ENCODE measurements at places on chromosomes 16 and 17.

DNA sequence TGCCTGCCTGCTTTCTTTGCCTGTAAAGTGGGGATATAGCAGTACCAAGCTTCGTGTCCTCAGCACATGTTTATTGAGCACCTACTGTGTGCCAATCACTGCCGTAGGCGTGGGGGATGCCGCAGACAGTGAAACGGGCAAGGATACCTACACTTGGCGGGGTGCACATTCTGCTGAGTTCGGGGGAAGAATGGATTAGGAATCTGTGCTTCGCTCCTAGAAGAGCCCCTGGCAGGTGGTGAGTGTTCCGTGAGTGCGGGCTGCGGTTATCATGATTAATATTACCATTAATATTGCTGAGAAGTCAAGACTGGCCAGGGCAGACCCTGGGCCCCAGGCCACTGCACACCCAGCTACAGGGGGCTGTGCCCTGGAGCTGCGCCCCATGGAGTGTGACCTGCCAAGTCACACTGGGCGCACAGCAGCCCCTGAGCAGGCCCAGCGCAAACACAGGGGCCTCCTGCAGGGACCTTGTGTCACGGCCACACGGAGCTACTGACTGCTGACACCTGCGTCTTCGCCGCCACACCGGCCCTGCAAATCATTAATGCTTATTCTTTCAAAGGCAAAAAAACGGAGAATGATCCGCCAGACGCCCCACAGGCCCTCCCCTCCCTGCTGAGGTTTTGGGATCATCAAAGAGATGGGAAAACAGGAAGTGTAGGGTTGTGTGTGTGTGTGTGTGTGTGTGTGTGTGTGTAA, 213.4 kb upstream of the GSE1 start:
- DNase-seq: no peak

GRCh38 chr17:33288954-33289353, 4.1 kb downstream of the ASIC2 start:
- DNase-seq: no peak

- DNase-seq: no peak
Observed at GRCh38 chr17:56876766-56877179, 37.1 kb downstream of the TRIM25 start.

DNA sequence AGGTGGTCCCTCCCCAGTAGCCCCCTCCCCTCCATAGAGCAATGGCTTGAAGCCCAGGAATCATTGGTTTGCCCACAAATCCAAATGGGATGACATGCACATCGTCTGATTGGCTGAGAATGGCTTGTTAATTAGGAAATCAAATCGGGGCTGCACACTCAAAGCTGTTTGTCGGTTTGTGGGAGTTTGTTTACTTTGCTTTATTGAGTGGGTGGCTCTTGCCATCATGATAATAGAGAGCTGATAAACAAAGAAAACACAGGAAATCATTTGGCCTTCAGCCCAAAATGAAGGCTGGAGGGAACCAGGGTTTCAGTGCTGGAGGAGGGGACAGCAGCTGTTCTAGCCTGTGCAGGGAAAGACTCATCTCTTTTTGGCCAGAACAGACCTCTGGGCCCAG, 316.3 kb downstream of the CBLN1 start:
- DNase-seq: no peak

DNA sequence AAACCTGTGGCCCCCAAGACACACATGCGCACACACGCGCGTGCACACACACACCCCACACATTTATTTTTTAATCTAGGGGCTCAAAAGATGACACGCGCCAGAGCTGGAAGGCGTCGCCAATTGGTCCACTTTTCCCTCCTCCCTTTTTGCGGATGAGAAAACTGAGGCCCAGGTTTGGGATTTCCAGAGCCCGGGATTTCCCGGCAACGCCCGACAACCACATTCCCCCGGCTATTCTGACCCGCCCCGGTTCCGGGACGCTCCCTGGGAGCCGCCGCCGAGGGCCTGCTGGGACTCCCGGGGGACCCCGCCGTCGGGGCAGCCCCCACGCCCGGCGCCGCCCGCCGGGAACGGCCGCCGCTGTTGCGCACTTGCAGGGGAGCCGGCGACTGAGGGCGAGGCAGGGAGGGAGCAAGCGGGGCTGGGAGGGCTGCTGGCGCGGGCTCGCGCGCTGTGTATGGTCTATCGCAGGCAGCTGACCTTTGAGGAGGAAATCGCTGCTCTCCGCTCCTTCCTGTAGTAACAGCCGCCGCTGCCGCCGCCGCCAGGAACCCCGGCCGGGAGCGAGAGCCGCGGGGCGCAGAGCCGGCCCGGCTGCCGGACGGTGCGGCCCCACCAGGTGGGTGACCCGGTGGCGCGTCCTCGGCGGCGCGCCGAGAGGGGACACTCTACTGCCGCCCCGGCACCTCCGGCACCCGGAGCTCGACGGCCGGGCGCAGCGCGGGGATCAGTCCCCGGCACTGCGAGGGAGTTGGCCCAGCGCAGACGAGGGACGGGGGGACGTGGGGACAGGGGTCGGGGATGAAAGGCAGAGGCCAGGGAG, at the start of gene STAT5A:
TSS of gene STAT5A (plus strand) at position 522 of the 826 bp plus-strand sequence. CDS start 914 bp downstream, outside the sequence.
- DNase-seq: peak; percentile 25

- DNase-seq: no peak
Observed at GRCh38 chr16:17446661-17447060, 24.1 kb downstream of the XYLT1 start.
